Fibroblast of lung (primary cell): ENCODE measurements at places on chromosomes 3 and 15.
A peak's percentile ranks its signal among the peaks of the same experiment; 100 is the strongest.

DNA sequence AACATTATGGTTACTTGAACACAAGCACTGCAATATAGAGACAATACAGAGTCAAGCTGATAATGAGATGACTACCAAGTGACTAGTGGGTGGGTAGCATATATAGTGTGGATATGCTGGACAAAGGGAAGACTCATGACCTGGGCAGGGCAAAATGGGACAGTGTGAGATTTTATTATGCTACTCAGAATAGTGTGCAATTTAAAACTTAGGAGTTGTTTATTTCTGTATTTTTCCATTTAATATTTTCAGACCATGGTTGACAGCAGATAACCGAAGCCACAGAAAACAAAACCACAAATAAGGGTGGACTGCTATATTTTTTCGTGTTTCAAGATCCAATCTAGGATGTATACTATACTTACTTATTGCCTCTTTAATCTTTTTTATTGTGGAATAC is 19.6 kb downstream of the GALK2 start:
- DNase-seq: no peak

DNA sequence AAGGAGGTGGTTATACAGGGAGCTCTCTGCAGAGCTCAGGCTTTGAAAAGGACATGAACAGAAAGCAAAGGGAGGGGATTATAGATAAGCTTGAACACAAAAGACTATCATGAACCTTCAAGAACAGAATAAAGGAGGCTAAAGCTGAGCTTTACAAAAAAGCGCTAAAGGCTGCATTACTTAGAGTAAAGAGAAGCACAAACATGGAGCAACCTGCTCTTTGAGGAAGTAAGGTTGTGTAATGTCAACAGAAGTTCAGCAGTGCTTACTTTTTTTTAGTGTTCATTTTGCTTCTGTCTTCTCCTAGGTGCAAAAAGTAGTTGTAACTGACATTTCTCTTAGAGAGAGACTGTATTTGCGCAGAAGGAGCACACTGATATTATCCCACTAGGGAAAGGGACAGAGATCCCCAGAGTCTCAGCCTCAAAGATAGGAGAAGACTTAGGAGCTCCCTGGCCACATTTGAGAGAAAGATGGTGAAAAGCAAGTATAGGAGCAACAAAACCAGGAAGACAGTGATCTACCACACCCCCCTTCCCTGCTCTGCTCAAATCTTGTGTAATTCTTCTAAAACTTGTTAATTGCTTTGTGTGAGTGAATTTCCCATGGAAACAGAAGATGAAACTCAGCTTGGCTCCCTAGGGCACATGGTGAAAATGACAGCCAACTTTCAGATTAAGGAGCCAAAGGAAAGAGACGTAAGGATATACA is 54.7 kb downstream of the QTRT2 start:
- no peak for DNase-seq

GRCh38 chr3:104556372-104557078 is 810.2 kb upstream of the ALCAM start:
- DNase-seq: peak; percentile 44

GRCh38 chr3:36911990-36912804 is 32.7 kb downstream of the TRANK1 start:
- peak; percentile 88 for DNase-seq

GRCh38 chr15:101358895-101359294 is 63.8 kb upstream of the SNRPA1 start:
- peak; percentile 2 for DNase-seq

DNA sequence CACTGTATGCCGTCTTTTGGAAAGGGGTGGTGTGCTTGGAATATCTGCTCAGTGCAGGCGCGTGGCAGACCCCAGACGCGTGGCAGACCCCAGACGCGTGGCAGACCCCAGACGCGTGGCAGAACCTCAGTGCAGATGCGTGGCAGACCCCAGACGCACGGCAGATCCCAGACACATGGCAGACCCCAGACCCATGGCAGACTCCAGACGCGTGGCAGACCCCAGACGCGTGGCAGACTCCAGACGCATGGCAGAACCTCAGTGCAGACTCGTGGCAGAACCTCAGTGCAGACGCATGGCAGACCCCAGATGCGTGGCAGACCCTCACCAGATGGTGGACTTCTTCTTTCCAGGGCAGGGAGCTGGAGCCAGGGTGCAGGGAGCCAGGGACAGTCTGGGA is 637 bp upstream of the MUC4 start:
- no peak for DNase-seq

GRCh38 chr3:107737914-107738313 is 215.2 kb downstream of the BBX start:
- no peak for DNase-seq

DNA sequence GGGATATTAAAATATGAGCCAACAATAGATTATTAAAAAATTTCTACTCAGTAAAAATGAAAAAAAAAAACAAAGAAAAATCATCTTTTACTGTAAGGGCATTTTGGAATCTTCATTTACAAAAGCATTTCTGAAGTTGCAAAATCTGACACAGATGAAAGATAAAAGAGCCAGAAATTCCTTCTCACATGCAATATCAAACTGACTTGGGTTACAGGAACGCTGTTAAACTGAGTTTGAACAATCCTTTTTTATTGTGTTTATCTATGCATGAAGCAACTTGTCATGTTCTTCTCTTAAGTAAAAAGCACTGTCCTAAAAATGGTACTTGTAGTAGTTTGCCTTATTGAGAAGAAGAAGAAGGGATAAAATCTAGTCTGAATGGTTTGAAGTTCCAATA is 468.5 kb upstream of the KCNMB2 start:
- DNase-seq: no peak

DNA sequence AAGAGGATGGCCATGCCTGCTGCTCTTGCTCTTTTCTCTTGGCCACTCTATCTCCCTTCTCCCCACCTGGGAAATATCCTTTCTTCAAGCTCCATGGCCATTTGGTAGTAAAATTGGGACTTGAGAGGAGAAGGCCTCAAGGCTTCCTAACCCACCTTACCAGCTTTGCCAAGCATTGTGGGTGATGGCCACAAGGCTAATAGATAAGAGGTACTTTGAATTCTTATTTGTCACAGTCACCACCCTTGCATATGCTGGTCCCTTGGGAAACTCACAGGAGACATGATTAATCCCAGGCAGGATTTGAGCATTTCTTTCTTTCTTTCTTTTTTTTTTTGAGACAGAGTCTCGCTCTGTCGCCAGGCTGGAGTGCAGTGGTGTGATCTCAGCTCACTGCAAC is 37.2 kb downstream of the B3GNT5 start:
- no peak for DNase-seq

DNA sequence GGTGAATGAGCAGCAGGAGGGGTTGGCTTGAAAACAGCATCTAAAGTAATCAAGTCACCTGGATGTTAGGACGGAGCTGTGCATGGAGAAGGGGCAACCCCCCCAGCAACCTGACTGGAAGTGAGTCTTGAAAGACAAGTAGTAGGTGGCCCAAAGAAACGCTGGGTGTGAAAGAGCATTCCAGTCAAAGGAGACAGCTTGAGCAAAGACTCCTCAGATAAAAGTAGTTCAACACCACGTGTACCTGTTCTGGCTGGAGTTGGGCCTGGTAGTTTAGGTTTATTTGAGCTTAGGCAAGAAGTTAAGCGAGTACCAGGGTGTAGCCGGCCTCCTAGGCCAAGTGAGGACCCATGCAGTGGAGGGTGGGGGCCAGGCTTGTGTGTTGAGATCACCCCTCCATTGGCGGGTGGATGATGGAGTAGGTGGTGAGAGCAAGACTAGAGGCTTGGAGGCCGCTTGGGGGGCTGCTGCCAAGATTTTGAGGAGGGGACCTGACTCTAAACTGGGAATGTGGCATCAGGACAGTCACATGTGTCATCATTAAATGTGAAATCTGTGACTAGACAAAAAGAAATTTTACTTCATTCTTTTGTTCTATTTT is 61.3 kb downstream of the ABHD2 start:
- DNase-seq: no peak

DNA sequence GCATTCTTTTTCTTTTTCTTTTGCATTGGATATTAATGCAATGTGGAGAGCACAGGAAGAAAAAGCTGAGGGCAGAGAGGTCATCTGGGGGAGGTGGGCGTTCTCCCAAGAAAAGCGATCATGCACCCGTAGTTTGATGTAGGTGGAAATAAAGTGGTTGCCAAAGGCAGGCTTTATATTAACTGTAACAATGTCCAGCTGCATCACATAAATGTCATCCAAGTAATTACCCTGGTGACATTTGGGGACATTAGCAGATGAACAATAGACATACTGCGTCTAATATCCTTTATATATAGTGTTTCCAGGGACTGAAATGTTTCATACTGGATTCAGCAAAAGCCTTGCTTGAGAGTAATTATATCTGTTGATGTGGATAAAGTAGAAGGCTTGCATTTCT is 135.5 kb downstream of the CNTN6 start:
- DNase-seq: no peak

DNA sequence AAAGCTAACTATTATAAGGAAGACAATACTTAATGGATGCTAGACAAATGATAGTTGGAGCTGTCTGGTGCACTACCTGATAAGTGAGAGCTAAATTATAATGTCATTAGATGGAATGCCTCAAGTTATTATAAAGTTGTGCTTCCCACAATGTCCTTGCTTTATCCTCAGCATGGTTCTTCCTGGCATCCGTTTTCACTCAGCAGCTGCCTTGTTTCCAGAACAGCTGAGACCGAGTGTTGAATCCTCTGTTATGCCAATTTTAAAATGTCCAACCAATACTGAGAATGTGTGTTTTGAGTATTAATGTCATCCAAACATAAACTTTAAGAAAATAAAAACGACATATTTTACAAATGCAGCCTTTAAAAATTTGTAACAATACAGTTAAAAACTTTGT is 286.7 kb upstream of the SOX2 start:
- no peak for DNase-seq

DNA sequence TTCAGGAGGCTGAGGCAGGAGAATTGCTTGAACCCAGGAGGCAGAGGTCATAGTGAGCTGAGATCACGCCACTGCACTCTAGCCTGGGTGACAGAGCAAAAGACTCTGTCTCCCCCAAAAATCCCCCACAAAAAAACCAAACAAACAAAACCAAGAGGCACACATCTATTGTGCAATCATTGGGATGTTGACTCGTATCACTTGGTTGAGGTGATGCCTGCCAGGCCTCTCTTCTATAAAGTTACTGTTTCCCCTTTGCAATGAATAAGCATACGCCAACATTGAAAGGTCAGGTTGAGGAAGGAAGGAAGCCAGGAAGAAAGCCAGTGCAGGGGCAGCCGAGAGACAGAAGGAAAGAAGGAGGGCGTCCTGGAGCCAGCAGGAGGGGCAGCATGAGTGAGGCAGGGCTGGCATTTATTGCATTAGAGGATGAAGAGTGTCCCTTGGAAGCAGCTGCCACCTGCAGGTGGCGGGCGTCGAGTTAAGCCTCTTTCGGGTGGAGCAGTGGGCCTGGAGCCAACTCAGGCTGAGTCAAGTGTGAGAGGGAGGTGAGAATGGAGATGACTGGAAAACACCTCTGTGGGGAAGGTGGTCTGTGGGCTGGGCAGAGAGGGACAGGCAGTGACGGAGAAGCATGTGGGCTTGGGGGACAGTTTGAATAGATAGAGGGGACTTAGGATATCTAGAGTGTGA is 8.3 kb upstream of the CSPG4 start:
- DNase-seq: no peak

DNA sequence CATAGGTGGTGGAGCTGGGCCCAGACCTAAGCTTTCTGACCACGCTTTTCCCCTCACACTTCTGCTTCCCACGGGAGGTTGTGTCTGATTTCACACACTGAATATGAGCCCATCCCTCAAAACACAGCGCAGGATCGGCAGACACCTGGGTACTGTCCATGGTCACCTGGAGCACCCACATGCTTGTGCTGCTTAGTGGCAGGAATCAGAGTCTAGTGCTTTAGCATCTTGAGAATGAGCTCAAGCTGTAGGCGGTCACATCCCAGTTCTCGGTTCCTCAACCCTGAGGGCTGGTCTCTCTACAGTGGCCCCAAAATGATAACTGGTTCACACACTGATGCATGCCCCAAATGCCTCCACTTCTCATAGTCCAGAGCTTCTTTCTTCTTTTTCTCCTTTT is 111.0 kb downstream of the SEMA5B start:
- DNase-seq: no peak

DNA sequence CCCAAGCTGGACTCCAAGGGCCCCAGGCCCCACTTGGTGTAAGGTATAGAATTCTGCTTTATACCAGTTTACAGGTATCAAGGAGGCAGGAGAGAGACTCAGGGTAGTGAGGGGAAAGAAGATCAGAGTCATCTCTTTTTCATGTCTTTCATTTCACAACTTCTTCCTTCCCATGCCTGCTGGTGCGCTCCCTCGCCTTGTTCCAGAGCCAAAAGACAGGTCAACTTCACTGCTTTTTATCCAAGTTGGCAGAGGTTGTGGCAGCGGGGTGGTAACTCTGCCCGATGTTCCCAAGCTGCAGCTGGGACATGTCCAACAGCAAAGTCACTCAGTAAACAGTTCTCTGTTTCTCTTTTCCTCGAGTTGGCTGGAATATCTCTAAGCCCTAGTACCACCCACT is 86.3 kb upstream of the TCF12 start:
- peak; percentile 59 for DNase-seq

GRCh38 chr3:44132061-44132460 is 109.6 kb upstream of the TOPAZ1 start:
- DNase-seq: no peak

DNA sequence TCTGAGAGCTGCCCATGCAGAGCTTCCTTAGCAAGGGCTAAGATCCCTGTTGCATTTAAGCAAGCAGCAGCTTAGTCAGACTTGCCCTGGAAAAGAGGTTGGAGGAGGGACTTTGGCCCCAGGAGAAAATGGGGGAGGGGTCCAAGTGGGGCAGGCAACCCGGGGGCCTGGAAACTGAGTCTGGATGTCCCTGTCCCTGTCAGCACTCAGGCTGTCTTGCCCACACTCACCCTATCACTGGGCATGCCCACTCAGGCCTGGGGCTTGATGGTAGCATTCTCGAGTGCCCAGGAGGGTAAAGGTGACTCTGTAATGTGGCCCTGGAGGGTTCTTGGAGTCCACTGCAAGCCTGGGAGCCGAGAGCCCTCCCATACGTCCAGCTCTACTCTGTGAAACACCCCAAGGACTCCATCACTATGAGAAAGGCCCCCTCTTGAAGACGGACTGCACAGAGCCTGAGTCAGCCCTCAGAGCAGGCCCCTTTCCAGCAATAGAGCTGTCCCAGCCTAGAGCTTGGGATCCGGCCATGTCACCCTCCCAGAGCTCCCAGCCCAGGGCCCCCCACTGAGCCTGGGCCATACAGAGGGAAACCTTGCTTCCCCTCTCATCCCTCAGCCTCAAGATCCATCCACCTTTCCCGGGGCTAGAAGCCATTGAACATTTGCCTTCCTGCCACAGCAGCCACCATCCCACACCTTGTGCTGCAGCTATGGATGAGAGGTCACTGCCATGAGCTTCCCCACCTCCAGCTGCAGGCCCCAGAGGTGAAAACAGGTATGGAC is 13.4 kb downstream of the MYL3 start:
- no peak for DNase-seq

- DNase-seq: no peak
Observed at GRCh38 chr3:9804996-9805395, 5.1 kb upstream of the TTLL3 start.

- no peak for DNase-seq
Observed at GRCh38 chr3:34783876-34784275, 855.4 kb upstream of the ARPP21 start.

DNA sequence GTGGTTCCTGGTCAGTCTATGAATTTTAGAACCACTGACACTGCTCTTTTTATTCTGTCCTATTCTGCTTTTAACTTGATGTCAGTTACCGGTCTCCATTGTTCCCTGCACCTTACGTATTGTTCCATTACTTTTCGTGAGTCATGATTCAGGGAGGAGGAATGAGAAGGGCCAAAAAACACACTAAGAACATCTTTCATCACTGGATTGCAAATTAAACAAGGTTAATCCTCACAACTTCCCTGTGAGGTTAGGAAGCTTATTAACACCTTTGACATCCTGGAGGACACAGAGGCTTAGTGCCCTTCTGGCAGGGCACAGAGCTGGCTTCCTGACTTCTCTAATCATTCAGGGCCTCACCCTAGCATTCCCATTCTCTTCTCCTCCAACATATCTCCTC is 227.6 kb upstream of the SATB1 start:
- no peak for DNase-seq
